Activated CD4-positive, alpha-beta T cell treated with anti-CD3 and anti-CD28 coated beads for 4 hours (primary cell): ENCODE measurements at places on chromosomes 16 and 17.
A peak's percentile ranks its signal among the peaks of the same experiment; 100 is the strongest.

DNA sequence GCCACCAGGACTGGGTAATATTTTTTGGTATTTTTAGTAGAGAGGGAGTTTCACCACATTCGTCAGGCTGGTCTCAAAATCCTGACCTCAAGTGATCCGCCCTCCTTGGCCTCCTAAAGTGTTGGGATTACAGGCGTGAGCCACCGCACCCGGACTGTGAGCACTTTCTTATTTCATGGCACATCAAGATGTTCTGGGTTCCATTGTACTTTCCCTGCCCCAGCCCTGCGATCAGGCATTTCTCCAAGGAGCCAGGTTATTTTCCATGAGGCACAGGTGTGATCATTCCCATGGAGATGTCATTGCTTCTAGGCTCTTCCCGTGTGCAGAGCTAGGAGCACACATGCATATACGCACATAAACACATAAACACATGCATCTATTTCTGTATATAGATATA, 2.6 kb upstream of the ANKRD40CL start:
- no peak for DNase-seq

DNA sequence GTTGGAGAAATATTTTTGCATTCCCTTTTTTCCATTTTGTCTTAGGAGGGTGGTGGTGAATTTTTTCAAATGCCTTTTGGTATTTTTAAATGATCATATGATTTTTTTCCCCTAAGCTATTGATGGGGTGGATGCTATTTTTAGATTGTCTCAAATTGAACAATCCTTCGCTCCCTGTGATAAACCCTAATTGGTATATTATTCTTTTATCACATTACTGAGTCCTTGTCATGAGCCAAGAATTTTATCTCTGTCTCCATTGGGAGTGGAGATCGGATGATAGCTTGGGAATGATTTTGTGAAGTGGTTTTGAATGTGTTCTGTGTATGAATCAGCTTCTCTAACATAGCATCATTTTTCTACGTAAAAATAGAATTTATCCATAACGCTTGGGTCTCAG, 15.4 kb downstream of the NECAB2 start:
- no peak for DNase-seq

- DNase-seq: peak; percentile 20
Observed at GRCh38 chr17:2222901-2223616, 80.5 kb downstream of the SMG6 start.

DNA sequence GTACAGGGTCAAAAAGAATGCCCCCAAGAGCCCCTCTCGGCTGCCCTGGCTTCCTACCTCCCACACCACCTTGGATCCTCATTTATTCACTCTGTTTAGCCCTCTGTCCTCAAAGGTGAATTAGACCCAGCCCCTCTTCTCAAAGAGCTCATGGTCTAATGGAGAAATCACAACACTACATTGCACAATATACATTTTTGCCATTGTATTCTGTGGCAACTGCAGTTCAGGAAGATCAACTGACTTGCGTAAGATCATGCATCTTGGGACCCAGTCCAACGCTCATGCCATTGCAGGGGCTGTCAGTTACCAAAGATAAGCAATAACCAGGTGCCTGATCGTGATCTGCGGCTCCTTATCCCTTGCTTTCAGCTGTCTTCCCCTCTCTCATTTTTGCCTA, 1.4 kb downstream of the KRT38 start:
- no peak for DNase-seq

- DNase-seq: no peak
Observed at GRCh38 chr16:14564323-14564722, 65.7 kb downstream of the PARN start.

DNA sequence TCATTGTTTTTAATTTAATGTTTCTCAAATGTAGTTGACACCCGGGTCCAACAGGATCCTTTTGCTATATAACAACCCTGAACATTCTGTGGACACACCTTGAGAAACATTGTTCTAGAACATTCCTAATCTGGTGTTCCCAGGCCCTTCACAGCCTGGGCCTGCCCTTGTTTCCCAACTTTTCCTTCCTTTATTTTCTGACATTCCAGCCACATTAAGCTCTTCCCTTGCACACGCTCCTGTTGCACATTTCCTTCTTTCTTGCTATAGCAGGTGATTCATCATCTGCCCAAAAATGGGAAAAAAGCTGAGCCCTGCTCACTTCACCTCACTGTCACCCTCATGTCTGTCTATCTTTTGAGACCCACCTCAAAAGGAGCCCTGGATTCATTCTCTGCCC, 67.9 kb upstream of the MARCHF10 start:
- no peak for DNase-seq

DNA sequence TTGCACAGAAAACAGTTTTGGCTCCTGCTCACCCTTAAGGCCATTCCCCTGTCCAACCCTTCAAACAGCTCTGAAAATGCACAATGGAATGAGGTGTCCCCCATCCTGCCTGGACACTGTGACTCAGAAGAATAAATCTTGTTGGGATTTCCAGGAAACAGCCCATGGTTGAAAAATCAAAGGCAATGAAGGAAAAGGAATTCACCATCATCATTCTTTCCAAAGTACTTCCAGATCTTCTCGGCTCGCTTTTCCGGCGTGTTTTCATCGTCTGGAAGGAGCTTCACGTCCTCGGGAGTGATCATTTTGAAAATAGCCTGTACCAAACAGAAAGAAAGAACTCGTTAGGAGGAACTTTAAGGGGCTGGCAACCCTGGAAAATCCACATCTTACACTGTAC, 4.3 kb downstream of the RCVRN start:
- no peak for DNase-seq

DNA sequence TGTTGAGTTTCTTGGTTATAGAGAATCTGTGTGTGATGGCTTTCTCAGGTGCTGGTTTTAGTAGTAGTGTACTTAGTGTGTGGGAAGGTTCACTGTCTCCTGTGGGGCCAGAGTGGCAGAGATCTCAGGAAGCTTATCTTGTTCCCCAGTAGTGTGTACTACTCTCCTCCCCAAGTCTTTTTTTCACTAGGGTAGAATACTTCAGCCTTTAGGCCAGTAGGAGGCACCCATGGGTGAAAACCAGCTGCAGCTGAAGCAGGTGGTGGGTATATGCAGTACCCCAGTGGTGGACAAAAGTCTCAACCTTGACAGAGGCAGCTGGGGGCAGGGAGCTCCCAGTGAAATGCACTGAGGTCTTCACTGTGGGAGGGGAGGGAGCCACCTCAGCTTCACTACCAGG, 109.9 kb downstream of the PHKB start:
- no peak for DNase-seq

DNA sequence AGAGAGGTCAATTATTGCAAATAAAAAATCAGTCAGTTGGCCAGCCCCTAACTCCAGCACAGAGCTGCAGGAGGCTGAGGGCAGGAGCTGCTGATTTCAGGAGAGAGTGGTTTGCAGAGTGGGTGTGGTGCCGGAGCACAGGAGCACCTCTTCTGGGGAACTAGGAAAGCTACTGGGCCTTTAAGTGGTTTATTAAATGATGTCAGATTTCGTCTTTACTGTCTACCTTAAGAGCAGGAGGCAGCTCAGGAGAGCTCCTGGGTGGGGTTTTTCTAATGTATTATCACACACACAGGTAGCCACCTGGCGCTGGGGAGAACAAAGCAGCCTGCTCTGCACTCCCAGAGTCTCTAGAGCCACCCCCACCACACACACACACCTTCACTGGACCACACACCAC, 11.5 kb upstream of the HAS3 start:
- no peak for DNase-seq

GRCh38 chr16:66008136-66008535, 358.4 kb upstream of the CDH5 start:
- DNase-seq: no peak

DNA sequence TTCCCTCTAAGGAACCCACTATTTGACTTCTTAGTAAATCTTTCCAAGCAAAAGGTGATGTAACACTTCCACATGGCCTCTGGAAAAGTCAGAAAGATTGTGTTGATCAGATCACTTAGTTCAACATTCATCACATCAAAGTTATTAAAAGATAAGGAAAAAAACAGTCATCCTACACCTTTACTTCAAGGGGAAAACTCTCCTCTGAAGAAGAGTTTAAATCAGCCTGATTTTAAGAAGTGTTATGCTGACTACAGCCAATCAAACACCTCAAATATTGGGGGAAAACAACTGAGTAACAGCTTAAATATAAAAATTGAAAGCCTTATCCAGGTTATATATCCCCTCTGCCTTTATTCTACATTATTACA, 19.6 kb upstream of the COPRS start:
- no peak for DNase-seq

DNA sequence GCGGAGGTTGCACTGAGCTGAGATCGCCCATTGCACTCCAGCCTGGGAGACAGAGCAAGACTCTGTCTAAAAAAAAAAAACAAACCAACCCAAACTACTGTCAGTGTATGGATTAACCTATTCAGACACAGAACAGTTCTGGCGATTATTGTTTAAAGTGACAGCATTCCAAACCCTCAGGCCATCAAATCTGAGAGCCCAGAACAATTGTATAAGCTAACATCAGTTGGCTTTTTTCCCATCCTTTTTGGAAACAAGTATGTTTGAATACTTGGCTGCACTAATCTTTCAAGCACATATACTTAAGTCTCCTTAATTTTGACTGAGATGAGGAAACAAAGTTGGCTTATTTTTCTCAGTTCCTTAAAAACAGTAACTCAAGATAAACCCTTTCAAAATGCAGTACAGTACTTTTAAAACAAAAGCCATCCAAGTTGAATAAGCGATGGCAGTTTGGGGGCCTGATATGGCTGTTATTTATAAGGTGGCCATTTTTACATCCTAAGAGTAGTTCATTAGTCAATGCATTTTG, 1.4 kb downstream of the ZSWIM7 start:
- no peak for DNase-seq

- DNase-seq: no peak
Observed at GRCh38 chr17:72697602-72698146, 394.8 kb downstream of the SLC39A11 start.

DNA sequence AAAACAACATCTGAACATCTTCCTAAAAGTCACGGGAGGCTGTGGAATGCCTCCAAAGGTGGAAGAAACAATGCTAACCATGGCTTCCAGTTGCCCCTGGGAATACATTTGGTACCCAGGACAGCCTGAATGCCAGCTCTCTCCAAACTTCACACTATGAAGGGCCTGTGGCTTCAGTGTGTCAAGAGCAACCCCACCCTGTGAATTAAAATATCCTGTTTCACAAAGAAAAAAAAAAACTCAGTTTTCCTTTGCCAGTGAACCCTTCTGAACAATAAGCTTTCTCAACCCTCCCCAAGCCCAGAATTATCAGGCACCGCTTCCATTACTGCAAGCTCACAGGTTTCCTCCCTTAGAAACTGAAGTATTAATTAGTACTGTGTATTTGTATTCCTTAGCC, 69.8 kb downstream of the SLC39A11 start:
- DNase-seq: no peak

- no peak for DNase-seq
Observed at GRCh38 chr17:35715416-35715815, 16.0 kb upstream of the RASL10B start.

- DNase-seq: no peak
Observed at GRCh38 chr16:69511651-69512050, 54.1 kb upstream of the NFAT5 start.

DNA sequence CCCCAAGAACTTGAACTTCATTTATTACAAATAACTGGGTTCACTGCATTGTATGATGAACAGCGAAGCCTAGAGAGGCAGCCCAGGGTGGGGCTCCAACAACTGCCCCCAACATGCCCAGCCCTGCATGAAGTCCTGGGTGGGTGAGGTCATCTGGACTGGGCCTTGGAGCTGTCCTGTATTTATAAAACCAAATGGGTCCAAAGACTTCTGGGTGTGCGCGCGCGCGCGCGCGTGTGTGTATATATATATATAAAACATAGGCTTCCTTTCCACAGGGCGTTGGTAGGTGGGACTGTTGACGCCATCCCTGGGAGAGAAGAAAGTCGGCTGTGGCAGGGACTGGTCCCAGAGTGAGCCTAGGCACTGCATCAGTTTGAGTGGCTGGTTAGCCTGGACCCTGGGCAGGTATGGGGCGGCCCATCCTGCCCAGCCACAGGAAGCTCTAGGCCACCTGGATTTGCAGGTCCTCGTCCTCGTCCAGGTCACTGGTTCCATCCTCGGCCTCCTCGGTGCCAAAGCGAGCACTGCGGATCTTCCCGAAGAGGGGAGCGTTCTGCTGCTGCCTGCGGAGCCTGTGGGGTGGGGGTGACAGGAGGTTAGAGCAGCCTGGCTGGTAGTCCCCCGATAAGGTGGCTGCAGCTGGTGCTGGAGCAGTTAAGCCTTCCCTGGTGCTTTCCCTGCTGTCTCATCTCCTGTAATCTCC, 23.9 kb downstream of the CCDC102A start:
- no peak for DNase-seq

DNA sequence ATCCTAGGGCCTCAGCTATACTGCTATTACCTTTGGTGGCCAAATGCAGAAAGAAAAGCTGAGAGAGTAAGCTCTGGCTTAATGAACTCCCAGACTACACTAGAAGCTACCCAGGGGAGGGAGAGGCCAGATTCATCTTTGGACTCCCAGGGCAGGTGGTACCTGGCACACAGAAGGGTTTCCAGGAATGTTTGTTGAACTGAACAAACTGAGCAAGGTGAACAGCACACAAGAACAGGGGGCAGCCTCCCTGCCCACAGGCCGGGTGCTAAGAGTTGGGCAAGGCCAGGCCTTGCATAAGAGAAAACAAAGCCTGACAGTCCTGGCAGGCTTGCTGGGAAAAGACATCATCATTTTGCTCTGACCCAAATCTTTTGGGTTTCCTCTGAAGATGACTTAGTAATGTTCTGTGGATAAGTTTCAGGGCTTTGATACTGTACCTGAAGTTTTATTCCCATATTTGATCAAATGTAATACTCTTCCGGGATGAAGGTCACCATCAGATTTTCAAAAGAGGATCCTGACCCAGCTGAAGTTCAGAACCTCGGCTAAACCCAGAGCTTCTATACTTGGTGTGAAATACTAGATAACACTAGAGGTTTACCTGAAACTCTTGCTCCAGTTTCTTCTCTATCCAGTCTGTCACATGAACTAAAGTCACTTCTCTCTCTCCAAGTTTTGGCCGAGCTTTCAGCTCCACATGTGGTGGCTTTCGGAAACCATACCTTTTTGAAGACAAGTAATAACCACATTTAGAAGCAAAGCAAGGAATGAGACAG, 20.5 kb upstream of the ERN1 start:
- DNase-seq: no peak

- no peak for DNase-seq
Observed at GRCh38 chr17:61846088-61846487, 17.2 kb downstream of the BRIP1 start.

GRCh38 chr17:43467981-43468581, 15.7 kb upstream of the DHX8 start:
- no peak for DNase-seq

DNA sequence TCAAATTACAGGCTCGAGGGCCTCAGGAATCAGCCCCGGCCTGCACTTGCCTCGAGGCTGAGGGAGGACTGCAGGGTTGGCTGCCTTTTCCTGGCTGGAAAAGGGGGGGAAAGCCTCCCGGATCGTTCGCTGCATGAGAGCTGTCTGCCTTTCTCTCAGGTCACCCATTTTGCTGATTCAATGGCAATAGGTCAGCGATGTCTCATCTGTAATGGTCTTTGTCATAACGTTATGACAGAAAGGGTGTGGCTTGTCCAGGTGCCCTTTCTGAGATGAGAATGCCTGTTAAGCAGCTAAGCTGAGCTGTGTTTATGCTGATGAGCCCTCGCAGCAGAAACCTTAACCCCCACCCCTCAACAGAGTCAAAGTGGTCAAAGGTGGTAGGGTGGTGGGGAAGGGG, 81.8 kb downstream of the AKAP1 start:
- DNase-seq: no peak

- no peak for DNase-seq
Observed at GRCh38 chr16:78439646-78440045, 340.2 kb downstream of the WWOX start.

GRCh38 chr17:45022288-45022648, 29.2 kb downstream of the DCAKD start:
- DNase-seq: no peak
